SHP77 (cell line): ENCODE measurements at places on chromosomes 11 and 22.

DNA sequence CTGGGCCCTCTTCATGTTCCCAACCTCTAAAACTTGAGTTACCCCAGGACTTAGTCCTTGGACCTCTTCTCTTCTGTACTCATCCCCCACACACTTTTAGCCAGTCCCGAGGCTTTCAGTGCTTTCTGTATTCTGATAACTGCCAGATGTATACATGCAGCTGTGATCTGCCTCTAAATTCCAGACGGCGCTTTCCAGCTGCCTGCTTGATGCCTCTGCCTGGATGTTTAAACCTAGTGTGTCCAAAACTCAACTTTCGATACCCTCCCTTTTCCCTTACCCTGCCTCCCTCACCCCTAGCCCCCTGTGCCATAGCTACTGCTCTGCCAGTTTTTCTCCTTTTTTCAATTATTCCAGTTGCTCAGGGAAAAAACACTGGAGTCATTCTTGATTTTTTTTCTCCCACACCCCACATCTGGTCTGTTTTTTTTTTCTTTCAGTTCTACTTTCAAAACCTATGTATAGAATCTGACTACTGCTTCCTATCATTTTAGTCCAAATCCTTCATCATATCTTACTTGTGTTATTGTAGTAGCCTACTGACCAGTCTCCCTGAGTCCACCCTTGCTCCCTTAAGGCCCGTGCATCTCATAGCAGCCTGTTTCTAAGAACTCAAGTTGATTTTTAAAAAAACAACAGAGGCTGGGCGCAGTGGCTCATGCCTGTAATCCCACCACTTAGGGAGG, 32.9 kb upstream of the TECTA start:
- DNase-seq = no peak

- DNase-seq = no peak
These were observed 7.7 kb downstream of the E2F8 start for GRCh38 chr11:19232910-19233503.

- no peak for DNase-seq
These were observed 25.7 kb downstream of the FEZ1 start for GRCh38 chr11:125470355-125470754.

DNA sequence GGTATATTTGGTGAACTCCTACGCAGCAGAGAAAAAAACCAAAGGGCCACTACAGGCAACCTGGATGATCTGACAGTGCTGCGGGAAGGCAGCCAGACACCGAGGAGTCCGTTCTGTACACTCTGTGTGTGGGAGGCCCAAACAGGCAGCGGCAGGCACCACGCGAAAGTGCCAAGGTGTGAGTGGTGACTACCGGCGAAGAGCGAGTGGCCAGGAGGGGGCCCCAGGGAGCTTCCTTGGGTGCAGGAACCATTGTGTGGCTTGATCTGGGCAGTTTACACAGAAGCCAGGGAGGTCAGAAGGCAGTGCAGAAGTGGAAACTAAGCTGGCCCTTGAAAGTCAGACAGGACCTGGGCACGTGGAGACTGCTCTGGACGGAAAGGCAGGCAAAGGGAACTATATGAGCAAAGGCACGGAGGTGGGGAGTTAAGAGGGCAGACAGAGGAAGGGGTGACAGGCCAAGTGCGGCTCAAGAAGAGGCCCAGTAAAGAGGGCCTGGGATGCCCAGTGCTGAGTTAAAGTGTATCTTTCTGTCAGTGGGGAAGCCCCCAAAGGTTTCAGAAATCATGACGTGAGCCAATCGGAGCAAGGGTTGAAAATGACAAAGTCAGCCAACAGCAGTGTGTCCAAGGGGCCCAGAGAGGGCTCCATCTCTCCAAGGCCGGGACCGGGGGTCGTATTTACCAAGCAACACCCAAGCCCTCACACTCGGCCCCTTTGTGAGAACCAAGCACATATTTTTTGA, 10.6 kb downstream of the TMEM184B start:
- peak; percentile 20 for DNase-seq

- no peak for DNase-seq
These were observed 22.3 kb downstream of the TTLL1 start for GRCh38 chr22:43066844-43067385.

GRCh38 chr22:44668886-44669521, 33.0 kb upstream of the PRR5 start:
- DNase-seq = no peak

GRCh38 chr11:10502770-10503169, 38.2 kb downstream of the RNF141 start:
- DNase-seq = no peak

DNA sequence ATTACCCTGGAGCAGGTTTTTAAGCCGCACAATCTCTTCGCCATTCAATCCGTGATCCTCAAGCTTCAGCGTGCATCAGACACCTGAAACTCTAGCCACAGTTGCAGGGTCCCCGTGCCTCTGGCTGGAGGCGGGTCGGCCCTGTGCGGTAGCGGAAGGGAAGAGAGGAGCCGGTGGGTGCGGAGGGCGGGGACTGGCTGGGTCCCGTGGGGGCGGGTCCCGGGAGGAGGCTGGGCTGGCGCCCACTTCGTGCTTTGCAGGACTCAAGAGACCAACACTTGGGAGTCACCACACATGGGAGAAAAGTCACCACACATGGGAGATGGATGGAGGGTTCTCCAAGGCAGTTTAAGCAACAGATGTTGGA, 772 bp downstream of the C22orf15 start:
- DNase-seq = no peak

DNA sequence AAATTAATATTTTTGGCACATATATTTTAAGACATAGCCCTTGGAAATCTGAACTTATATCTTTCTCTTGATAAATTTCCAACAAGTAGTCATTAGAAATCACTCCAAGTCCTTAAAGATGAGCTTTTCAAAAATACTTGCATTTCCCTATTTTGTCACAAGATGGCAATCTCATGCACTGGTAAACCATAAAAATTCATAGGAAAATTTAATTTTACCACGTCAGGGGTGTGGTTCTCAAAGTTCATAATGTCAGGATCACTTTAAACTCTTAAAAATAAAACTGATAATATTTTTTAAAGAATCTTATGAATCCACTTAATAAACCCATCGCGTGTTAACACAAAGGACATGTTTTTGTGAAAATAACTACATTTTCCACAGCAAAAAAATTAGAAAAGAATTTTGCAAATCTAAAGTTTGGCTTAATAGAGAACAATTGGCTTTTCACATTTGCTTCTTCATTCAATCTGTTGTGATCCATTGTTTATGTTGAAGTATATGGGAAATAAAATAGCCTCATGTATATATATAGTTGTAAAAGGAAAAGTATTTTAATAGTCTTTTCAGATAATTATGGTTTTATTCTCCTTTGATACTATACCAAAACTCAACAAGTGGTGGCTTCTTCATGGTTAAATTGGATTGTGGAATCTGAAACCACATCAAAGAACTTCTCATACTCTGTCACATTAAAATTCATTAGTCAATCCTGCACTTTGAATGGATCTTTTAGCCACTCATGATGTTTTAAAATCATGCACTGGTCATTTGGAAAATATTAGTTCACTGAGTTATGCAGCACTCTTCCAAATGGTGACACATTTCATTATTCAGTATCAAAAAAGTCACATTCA, 169.1 kb downstream of the CADM1 start:
- no peak for DNase-seq

- DNase-seq = no peak
These were observed 114.9 kb upstream of the TMEM45B start for GRCh38 chr11:129700701-129701100.

- peak; percentile 32 for DNase-seq
These were observed 4.8 kb downstream of the TRIM3 start for GRCh38 chr11:6468712-6469495.

- DNase-seq = no peak
These were observed 372.1 kb downstream of the FAT3 start for GRCh38 chr11:92596596-92597317.

DNA sequence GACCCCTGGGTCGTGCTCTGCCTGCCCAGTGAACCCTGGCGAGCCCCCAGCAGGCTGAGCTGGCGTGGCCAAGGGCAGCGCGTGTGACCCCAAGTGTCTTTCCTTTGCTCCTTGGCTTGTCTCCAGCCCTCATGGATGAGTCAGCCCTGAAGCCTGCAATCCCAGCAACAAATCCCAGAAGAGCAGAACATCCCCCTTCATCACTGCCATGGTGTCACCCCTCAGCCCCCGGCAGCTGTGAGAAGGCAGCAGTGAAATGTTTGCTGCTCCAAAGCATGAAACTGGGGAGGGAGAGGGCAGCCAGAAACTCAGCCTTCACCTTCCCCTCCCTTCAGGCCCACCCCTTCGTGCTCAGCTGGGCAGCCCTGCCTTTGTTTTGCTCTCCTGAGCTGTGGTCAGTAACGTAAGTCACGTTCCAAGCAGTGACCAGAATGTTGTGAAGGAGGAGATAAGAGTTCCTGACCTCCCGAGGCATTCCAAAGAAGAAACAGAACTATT, 29.8 kb downstream of the ADAMTS15 start:
- peak; percentile 22 for DNase-seq

DNA sequence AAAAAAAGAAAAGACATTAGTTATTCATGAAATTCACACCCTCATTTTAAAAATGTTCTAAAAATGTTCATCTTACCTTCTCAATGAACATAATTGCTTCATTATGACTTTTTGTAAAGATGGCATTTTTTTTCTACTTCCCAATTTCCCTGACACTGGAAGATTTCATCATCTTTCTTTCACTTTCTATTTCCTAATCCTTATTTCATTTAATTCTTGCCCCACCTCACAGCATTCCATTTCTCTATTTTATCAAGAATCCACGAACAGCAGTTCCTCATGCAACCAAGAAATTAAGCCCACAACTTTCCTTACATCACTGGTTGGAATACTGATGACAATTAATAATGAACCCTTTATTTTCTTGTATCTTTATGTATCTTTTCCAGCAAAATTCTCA, 1.9 kb downstream of the PATL1 start:
- DNase-seq = no peak

DNA sequence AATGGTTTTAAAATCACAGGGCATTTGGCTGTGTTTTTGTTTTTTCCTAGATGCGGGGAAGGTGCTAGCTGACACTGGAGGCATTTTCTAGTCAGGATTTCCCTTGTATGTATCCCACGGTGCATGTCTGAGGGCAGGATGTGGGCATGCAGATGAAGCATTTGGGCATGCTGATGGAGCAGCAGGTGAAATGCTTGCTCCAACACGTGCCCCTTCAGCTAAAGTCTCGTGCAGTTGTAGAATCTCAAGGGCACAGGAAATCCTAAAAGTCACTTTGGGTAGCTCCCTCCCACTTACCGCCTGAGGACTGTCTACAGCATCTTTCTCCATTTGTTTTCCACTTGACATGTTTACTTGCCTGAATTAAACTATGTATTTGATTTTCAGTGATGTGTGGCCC, 429.4 kb upstream of the B3GAT1 start:
- no peak for DNase-seq

GRCh38 chr11:102798012-102798746, at the start of gene MMP1:
Gene MMP1 (minus strand): TSS chr11:102798160. CDS start chr11:102798092, 68 bp downstream.
- DNase-seq = no peak

DNA sequence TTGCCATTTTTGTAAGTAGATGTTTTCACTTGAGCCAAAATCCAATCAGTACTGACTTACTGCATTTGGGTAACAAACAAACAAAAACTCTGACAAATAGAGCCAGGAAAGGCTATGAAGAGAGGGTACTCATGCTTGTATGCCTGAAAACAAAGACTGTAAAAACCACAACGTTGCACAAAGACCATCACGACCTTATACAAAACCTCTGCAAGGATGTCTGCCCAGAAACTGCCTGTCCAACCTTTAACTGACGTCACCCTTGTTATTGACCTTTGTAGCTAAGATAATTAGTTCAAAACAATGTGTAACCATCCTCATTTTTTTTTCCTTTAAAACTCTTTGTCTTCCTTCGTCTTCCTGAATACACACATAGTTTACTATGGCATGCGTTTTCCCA, 804 bp upstream of the CREBZF start:
- no peak for DNase-seq

DNA sequence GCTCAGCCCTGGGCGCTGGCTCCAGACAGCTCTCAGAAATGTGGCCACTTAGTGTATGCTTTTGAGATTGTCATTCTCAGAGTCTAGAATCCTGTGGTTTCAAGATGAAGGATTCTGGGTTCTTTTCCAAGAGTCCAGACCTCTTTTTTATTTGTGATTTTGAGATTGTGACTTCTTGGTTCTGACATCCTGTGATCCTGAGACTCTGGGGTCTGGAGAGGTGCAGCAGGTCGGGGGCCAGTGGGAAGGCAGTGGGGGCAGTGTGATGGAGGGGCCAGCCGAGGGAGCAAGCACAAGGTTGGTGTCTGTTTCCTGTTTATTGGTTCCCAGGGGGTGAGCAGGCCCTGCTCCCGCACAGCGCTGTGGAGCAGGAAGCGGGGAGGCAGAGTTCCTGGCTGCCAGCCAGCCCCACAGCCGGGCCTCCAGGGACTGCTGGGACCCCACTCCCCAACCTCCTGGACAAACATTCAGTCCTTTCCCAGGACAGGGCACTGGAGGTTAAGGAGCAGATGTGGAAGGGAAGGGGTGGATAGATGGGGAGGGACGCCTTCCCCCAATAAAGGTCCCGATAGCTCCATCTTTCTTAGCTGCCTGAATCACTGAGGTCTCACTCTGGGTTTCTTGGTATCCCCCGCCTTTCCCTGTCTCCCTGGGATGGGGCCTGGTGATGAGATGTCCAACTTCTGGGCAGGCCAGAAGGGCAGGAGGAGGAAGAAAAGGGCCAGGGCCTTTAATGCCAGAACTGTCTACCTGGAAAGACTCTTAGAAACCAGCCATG, 13.7 kb downstream of the ARHGEF17 start:
- no peak for DNase-seq

GRCh38 chr22:48868554-48868953, 959.1 kb downstream of the BRD1 start:
- DNase-seq = no peak

DNA sequence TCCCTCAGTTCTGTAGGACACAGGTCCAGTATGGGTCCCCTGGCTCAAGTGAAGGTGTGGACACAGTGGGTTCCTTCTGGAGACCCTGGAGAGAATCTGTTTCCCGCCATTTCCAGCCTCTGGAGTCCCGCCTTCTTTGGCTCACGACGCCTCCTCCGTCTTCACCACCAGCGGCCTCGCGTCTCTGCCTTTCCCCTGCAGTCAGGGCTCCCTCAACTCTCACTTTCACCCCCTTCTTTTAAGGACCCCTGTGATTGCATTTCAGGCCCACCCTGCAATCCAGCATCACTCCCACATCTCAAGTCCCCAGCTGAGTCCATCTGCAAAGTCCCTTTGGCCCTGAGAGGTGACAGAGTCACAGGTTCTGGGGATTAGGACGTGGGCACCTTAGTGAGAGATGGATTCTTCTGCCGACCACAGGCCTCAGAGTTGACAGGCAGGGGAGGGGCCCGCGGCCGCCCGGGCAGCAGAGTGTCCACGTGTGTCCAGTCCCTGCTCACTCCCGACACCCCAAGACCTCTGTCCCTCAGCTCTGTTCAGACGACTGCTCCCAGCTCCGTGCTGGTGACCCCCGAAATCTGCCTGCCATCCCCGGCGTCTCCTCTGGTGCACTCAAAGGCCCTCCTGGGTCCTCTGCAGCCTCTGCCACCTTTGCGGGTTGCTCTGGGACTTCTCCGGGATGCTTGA, 36.9 kb upstream of the KRTAP5-7 start:
- DNase-seq = no peak

GRCh38 chr22:40509401-40510134, 127.0 kb downstream of the MRTFA start:
- no peak for DNase-seq
